ENCODE measurements at places on chromosomes 16 and 17. TPM values are rescaled to one million over a fixed set of nuclear protein-coding genes. Genes with fewer than 3 reads are reported as not detected.

DNA sequence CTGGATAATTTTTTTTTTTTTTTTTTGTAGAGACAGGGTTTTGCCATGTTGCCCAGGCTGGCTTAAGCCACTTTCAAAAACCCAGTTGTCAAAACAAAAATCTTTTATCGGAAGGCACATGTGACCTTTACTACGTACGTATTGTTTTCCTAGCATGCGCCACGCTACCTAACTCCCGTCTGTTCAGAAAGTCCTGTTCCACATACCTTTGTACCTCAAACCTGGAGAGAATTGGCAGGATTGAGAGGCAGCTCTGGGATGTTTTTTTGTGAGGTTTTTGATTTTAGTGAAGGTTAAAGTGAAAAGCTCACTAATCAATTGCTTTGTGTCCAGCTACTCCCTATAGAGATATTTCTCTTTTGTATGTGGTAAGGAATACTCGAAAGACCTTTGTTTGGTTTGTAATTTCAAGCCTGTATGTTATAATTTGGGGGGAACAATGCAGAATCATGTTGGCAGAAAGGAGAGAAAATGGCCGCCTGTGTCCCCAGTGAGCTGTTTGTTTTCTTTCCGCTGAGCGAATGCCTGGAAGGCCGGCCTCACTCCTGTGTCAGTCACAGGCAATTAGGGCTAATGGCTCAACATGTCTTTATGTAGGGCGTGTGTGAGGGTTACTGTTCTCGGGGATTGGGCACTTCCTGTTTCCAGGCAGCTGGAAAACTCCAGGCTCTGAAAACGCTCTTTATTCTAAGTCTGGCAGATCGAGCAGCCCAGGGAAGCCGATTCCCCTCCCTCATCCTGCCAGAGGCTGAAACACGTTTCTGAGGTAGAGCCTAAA is 60.8 kb upstream of the CLEC18A start:
- no peaks in the 10 kb centered on the region for H3K27me3 ChIP-seq
- H3K36me3 ChIP-seq = no peaks in the 10 kb centered on the region
- no peak overlapping the region for H3K4me3 ChIP-seq
- DNase-seq = peak; percentile 77
- H3K4me1 ChIP-seq = peaks cover 4% of the 10 kb centered on the region
- H3K27ac ChIP-seq = peak overlapping the region; percentile 96

GRCh38 chr16:66543541-66543940 is 6.4 kb downstream of the TK2 start:
- no peak overlapping the region for H3K27ac ChIP-seq
- no peak for DNase-seq

FAM20A gene
- total RNA-seq = 1.6 TPM

TNFRSF17 gene
- not detected for total RNA-seq

NOL11 gene
- total RNA-seq = 116 TPM

C17orf50 gene
- not detected for total RNA-seq
